Stimulated activated CD8-positive, alpha-beta memory T cell treated with anti-CD3 and anti-CD28 coated beads, Interleukin-4, amount 100 ng/mL, for 4 hours (primary cell): ENCODE measurements at places on chromosomes 16 and 17.

DNA sequence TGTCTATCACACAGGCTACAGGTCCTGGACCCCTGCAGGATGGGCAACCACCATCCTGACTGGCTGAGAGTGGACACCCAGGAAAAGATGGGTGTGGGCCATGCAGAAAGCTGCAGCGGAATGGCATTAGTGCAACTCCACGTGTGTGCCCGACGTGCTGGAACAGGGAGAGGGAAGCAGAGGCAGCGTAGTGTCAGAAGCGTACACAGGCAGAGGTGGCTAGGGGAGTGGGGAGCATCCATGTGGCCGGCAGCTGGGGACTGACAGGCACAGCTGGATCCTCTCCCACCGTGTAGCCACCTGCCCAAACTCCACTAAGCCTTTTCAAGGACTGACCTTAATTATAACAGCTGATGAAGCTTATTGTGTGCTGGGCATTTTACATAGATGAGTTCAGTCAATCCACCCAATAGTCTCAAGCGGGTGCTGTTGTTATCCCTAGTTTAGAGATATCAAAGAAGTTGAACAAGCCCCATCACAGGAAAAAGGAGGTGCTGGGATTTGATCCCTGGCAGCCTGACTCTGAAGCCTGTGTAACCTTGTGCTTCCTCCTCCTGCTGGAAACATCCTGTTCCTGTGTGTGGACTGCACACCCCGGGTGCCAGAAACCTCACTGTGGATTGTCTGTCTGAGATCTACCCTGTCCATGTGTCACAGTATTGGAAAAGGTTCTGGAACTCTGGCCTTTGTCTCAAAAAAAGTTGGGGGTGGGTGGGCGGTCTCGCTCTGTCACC is 114.0 kb downstream of the PRKCA start:
- DNase-seq = no peak

GRCh38 chr17:51261024-51261963 is 948 bp downstream of the UTP18 start:
- DNase-seq = no peak

- DNase-seq = no peak
Measured at GRCh38 chr17:73308017-73308823, 3.6 kb downstream of the CDC42EP4 start.

DNA sequence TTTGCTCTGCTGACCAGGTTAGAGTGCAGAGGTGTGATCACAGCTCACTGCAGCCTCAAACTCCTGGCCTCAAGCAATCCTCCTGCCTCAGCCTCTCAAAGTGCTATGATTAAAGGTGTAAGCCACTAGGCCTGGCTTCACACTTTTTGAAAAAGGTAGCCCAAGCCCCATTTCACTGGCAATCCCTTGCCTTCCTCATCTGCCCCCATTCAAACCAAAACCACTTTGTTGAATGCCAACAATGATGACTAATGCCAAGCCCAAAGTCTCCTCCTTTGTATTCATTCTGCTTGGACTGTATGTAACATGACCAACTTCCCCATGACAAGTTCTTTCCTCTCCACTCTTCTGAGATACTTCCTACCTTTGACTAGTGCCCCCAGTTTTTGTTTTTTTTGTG is 33.1 kb downstream of the N4BP1 start:
- DNase-seq = no peak

- DNase-seq = no peak
Measured at GRCh38 chr17:62067165-62068145, 2.4 kb upstream of the MED13 start.

GRCh38 chr17:28482551-28483199 is 9.2 kb downstream of the SLC13A2 start:
- no peak for DNase-seq

GRCh38 chr16:19599968-19600716 is 44.6 kb downstream of the VPS35L start:
- DNase-seq = no peak

DNA sequence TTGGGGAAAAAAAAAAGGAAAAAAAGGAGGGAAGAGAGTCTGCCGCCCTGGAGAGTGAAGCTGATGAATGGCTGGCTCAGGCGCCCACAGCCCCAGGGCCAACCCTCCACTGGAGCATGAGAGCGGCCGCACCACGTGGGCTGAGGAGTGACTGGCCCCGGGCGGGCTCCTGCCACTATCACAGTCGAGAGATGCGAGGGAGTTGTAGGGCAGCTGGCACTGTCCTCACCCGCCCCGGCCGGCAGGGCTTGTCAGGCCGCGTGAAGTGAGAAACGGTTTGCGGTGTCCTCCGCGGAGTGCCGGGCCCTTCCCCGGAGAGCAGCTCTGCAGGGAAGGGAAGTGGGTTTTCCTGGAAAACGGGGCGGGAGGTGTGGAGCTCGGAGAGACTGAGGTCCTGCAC is 45.9 kb downstream of the JPH3 start:
- DNase-seq = no peak

DNA sequence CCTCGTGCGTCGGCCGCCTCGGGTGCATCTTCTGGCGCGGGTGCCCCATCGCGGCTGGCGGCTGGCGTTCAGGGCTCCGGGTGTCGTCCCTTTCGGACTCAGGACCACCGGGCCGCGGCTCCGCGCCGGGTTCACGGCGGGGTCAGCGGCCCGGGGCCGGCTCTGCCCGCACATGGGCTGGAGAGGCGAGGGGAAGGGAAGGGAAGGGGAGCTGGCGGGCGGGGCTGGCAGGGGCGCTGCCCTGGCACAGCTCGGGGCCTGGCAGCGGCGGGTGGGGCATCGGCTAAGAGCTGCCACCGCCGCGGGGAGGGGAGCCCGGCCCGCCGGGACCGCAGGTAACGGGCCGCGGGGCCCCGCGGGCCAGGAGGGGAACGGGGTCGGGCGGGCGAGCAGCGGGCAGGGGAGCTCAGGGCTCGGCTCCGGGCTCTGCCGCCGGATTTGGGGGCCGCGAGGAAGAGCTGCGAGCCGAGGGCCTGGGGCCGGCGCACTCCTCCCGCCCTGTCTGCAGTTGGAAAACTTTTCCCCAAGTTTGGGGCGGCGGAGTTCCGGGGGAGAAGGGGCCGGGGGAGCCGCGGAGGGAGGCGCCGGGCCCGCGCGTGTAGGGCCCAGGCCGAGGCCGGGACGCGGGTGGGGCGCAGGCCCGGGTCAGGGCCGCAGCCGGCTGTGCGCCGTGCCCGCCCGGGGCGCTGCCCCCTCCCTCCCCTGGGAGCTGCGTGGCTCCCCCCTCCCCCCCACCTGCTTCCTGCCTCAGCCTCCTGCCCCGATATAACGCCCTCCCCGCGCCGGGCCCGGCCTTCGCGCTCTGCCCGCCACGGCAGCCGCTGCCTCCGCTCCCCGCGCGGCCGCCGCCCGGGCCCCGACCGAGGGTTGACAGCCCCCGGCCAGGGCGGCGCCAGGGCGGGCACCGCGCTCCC is 646 bp downstream of the HIC1 start:
- no peak for DNase-seq

GRCh38 chr17:76690596-76691280 is 20.0 kb downstream of the MXRA7 start:
- DNase-seq = no peak

GRCh38 chr17:39754161-39754957 is 16.6 kb downstream of the GRB7 start:
- DNase-seq = peak; percentile 93

DNA sequence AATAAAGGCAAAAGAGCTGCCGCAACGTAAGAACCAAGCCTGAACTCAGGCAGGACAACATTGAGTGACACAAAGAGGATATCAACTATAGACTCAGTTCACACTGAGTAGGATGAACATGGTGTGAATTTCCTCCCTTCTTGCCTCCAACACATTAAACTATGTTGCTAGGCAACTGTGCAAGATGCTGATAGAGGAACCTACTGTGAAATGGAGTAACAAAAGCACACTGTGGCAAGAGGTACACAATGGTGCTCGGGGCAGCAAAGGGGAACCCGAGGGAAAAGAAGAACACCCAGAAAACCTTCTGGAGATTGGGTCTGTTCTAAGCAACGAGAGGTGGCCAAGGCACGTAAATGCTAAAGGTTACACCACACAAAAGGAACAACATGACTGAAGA is 34.1 kb downstream of the GRB2 start:
- no peak for DNase-seq

DNA sequence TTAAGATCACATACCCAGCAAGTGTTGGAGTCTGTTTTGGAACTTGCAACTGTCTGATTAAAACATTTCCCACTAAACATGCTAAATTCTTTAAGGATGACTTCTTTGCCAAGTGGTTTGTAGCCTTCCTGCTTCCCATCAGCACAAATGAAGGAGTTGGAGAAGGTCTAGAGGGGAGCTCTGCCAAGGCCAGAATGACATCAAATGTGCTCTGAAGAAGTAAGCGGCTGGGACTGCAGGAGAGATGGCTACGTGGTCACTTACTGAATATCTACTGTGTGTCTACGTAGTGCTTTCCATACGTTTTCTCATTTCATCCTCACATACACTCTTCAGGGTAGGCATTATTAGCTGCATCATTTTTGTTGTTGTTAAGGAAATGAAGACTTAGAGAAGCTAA is 135.7 kb upstream of the NLRP1 start:
- DNase-seq = no peak
